Peyer's patch (tissue), 4 donors: ENCODE measurements at places on chromosomes 7 and 10.

DNA sequence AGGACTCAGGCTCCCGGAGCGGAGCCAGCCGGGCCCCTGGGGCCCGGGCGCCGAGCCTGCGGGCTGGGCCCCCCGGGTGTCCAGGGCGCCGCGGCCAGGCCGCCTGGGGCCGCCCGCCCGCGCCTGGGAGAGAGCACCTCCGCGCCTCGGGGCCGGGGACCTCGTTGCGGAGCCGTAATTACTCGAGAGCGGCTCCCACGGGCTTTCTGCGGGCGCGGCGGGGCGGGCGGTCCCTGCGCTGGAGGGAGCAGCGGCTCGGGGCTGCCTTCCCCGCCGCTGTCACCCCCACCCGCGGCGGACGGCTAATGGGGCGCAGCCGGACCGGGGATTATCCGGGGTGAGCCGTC, 1.5 kb downstream of the GNB2 start:
- no peak for DNase-seq

DNA sequence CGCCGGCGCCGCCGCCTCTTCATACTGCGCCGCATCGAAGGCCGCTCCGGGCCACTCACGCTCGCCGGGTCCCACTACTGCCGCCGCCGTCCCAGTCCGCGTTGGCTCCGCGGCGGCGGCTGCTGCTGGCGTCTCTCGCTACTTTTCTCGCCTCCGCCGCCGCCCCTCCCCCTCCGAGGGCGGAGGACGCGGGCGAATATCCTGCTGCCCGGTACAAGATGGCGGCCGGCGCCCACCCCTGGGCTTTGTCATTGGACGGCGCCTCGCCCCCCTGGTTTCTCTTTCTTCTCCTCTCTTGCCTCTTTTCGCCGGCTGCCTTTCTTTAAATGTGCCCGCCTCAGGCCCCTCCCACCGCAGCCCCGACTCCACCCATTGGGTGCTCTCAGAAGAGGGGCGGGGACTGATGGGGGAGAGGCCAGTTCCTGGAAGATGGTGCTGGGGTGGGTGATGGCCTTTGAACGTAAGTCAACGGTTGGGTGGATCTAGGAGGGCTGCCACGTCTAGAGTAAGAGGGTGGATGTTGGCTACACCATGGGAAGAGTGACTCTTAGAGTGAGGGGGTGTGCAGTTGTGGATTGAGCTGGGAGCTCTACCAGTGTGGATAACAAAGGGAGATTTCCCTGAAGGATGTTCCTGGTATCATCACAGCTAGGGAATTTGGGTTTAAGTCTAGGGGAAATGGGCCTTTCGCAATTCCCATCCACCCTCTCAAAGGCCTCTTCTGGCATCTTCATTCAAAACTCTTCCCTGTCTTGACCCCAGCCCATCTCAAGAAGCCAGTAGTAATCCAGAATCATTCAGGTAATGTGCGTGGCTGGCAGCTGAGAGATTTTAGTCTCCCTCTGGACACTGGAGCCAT, at the start of gene CCDC71L:
TSS of gene CCDC71L (minus strand) at position 297 of the 859 bp plus-strand sequence. CDS start at position 35, 262 bp downstream.
- peak; percentile 98 for DNase-seq

GRCh38 chr7:139738101-139738489, 39.7 kb downstream of the HIPK2 start:
- DNase-seq = no peak

DNA sequence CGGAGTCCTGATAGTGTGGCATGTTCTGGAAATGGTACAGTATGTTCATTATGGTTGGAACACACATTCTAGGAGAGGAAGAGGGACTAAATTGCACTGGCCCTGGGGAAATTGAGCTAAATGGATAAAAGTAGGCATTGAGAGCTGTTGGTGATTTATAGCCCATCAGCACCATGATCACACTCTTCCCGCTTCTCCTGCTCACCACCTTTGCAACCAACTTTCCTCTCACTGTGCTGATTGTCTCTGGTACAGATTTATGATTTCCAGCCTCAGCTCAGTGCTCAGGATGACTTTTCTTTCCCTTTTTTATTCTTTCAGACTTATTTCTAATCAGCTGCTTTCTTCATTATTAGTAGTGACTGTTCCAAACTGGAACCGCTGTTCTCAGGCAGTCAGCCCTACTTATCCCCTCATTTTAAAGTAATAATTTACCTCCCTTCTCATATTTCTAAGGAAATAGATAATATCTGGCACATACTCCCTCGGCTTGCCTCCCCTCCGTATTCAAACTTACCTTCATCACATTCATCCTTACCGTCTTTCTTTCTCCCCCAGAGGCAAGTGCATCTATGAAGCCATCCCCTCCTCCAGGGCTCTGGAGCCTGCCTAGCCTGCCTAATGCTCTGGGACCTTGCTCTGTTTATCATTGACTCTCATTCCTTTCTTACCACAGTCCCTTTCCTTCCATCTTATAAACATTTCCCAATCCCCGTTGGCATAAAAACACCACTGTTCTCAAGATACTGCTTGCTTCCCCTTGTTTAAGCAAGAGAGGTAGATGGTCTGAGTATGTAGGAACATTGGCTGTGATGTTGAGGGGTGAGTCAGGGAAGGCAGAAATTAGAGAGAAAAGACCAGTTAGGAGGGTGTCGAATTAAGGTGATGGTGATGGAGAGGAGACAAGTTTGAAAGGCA, 51.6 kb upstream of the RPA3 start:
- no peak for DNase-seq

DNA sequence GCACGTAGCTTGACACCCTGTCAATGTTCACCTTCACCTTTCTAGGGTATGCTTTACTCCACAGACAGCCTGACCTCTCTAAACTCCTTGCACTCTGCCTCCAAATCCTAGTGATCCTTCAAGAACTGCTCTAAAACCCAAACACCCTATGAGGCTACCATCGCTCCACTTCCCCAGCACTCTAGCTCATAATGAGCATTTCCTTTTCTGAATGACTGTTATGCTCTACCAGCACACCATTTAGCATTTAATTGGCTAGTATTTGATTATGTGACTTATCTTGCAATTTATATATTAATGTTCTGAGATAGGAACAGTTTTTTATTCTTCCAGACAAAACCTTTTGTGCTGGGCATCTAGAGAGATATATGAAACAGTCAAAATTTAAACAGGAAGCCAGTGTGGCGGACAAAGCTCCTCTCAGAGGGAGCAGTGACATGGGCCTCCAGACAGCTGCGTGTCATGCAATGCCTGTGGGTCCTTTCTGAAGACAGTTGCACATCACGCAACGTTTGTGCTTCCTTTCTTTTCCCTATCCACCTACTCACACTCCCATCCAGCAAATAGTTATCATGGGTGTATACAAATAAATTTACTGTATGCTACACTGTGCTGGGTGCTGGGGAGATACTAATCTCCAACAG, 86.3 kb downstream of the ALOX5 start:
- DNase-seq = no peak

- DNase-seq = no peak
Measured at GRCh38 chr7:148919859-148920258, 35.8 kb upstream of the EZH2 start.

GRCh38 chr7:39084349-39084748, 106.6 kb downstream of the POU6F2 start:
- DNase-seq = no peak

- DNase-seq = no peak
Measured at GRCh38 chr10:91196268-91197048, 24.0 kb upstream of the PCGF5 start.

DNA sequence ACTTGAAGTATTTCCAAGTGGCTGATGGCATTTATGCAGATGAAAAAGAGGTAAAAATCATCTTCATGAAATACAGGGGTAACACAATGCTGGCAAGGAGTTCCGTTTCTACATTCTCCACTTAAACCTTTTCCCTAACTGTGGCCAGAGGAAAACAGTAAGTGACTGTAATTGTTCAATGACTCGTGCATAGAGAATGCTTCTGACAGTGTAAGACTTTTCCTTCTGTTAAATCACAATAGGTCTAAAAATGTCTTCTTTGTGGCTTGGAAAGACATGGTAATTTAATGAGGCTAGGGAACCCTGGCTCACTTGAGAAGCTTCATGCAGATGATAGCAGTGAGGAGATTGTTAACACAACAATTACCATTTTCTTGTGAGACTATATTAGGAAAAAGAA, 50.3 kb upstream of the RSU1 start:
- no peak for DNase-seq

DNA sequence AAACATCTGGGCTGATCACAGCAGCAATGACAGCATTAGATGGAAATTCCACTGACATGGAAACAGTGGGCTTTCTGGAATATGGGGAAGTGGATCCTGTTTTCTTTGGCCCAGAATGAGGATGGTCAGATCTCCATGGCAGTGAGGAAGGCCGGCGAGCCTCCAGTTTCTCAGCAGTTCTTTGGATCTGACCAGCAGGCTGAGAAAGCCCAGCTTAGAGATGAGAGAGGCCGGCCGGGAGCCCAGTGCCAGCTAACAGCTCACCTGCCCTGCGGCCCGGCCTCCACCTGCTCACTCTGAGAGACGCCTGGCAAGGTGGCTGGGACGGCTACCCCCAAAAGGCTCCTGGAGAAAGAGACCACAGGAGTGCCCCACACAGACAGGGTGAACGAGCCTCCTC, 24.2 kb downstream of the GPER1 start:
- no peak for DNase-seq

GRCh38 chr7:129271500-129272355, 46.9 kb downstream of the AHCYL2 start:
- DNase-seq = peak; percentile 76

DNA sequence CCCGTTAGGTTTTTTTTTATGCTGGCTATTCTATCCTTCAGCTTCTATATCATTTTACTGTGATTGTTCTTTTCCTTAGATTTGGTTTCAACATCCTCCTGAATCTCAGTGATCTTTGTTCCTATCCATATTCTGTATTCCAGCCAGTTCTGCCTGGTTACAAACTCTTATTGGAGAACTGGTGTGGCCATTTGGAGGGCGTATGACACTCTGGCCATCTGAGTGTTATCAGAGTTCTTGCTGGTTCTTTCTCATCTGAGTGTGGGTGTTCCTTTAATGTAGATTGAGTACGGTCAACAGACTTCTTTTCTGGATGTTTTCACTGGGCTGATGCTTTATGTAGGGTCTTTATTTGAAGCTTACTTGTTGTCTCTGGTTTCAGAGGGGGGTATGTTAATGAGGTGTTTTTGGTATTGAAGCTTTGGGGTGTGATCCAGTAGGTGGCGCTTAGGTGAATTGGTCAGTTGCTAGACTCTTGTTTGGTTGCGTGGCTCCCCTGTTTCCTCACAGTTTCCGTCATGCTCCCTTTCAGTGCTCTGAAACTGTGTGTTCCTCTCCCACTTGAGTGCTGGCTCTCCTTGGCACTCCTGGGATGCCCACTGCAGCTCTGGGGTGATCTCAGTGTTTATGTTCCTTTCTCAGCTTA, 80.7 kb downstream of the FANK1 start:
- DNase-seq = no peak

DNA sequence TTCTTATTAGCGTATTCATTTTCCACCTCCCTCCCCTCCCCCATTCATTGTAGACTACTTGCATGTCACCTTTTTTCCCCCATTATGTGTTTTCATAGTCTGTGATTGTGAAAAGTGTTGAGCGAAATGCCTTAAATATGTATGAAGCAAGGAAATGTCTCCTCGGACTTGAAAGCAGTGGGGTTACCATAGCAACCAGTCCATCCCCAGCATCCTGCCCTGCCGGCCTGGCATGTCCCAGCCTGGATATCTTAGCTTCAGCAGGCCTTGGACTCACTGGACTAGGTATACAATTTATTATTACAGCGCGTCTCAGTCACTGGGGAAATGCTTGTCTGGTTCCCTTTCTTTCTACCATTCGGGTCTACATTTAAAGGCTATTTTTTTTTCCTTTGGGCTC, 283.6 kb downstream of the BICC1 start:
- DNase-seq = no peak

- DNase-seq = no peak
Measured at GRCh38 chr10:4294996-4295792, 510.2 kb upstream of the KLF6 start.

DNA sequence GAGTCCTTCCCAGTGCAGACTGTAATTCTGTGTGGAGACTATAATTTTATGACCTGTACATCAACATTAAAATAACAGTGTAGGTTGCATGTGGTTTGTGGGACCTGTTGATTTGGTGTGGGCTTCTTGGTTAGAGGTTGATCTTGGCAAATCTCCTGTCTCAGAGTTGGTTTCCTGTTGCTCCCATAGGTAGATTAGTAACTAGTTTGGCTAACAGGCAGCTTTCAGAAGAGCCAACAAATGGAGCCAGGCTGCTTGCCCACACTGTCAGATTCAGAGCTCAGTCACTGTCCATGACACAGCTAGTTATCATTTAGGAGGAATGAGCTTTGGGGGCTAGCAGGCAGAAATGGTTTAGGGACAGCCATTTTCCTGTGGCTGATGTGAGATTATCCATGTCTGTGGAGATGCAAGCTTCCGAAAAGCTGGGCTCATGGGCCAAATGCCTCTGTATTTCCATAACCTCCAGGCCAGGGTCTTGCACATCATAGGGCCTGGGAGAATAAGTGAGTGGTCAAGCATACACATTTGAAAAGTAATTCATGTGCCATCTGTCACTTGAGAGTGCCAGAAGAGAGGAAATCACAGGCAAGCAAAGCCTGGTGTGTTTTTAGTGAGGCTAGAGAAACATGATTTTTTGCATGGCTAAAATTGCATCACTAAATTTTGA, 33.4 kb downstream of the CCM2 start:
- no peak for DNase-seq

GRCh38 chr10:16280595-16280994, 156.2 kb upstream of the PTER start:
- no peak for DNase-seq

- DNase-seq = no peak
Measured at GRCh38 chr10:48390933-48391845, 84.7 kb downstream of the MAPK8 start.

GRCh38 chr7:155322530-155322929, 24.9 kb downstream of the INSIG1 start:
- no peak for DNase-seq

DNA sequence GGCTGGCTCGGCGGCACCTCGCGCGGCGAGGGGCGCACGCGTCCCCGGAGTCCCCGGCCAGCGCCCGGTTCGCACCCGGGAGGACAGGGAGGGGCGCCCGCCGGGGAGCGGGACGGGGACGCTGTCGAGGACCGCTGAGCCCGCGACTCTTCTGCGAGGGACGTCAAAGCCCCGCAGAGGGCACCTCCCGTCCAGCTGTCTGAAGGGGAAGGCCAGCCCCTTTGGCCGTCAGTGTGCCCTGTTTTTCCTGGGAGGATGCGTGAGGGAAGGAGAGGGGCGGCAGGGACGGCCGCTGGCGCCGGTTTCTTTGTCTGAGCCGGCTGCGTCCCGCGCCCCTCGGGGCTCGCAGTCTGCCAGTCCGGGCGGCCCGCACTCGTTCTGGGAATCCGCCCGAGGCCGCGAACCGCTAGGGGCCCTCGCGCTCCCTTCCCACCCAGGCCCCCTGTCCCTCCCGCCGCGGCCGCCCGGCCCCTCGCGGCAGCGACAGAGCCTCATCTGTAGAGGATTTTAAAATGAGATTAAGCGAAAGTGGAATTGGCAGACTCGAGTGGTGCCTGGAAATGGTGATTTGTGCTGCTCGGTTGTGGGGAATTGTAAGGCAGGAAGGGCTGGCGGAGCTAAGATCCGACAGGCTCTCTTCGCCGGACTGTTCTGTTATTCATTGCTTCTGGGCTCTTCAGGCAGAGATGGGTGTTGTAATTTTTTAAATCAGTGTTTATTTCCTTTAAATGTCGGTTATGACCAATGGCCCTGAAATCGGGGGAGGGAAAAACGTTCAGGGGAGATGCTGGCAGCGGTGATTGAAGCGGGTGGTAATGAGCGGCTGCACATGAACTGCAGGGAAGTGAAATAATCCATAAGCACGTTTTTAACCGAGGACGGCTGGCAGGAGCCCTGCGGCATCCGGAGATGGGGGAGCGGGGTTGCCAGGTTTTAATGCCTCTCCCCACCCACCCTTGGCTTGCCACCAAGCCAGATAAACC, 618 bp upstream of the RELN start:
- DNase-seq = no peak

- no peak for DNase-seq
Measured at GRCh38 chr10:106284802-106285587, 879.5 kb downstream of the SORCS1 start.
